NCI-H1436 treated with DMSO at 0.1 percent for 48 hours (cell line): ENCODE measurements at places on chromosomes 5 and 9.
A peak's percentile ranks its signal among the peaks of the same experiment; 100 is the strongest.

DNA sequence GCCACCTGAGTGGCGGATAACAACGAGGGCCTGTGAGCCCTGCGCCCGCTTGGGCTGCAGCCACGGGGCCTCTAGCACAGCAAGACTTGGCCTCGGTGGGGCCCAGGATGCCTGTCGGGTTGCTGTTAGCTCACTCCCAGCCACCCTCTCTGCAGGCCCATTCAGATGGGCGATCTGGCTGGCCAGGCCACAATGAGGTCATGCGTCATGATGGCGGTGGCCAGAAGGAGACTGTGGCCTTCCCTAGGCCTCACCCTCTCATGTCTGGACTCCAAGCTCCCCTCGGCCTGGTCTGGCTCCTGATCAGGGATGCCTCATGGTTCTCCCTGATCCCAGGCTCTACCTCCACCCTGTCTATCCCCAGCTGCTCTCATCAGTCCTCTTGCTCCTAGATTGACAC is 19.0 kb upstream of the TCOF1 start:
- no peak for DNase-seq

DNA sequence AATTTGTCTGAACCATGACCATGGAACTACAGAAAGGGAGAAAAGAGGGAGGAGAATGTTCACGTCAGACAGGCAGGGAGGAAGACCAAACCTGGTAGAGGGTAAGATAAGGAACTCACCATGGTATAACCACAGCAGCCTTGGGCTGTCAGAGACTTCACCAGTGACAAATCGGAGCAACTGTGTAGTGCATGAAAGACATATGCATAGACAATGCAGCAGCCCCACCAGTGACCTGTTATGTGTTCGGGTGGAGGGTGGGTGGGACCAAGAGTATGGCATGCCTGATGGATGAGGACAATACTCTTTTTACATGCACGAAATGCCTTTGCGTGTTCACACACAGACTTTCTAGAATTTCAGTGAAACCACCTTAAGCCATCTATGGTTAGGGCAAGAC is 221.8 kb upstream of the RASEF start:
- DNase-seq: no peak

DNA sequence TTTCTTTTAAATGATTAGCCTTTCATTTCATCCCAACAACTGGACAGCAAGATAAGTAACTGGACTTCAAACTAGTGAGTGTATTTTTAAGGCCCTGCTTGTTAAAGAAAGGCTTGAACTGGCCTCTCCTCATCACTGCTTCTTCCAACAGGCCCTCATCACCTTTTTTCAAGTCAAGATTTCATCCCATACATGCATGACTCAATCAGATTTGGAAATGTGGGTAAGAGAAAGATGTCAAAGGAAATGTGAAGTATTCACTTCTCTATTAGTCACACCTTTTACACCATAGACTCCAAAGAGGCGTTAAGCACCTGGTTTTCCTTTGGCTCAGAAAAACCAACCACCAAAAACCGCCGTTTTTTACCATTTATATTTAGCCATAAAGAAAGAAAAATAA is 4.9 kb downstream of the NR4A3 start:
- DNase-seq: no peak

DNA sequence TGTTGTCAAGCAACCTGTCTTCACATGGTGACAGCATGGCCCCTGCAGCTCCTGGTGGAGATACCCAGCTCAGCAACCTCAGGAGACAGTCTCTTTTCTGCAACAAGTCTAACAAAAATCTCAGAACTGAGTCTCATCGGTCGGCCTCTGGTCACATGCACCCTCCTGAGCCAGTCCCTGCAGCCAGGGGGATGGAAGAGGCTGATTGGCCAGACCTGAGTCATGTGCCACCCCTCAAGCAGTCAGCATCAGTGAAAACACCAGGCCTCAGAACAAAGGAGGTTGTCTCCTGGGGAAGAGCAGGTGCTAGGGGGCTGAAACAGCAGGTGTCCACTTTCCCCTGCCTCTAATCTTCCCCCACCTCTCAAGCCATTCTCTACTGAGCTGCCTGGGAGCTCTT is 54.4 kb downstream of the SMIM23 start:
- DNase-seq: peak; percentile 14

GRCh38 chr5:77066184-77066583 is 20.9 kb downstream of the ZBED3 start:
- no peak for DNase-seq

- DNase-seq: no peak
These were observed 103.3 kb downstream of the SREK1 start for GRCh38 chr5:66247176-66247960.

DNA sequence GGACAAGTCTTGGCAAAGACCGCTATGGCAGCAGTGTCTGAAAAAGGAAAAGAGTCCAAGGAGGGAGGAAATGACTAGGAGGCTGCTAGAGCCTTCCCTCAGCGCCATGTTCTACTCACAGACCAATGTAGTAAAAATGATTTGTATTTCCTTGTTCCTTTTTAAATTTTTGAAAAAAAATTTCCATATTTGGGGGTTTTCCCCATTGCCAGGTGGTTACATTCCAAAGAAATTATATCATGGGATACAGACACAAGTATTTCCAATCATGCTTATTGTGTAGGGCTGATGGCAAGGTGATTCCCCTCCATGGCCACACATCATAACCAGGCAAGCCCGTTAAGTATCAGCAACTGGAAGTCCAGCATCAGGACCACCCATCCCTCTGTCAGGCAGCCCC is 138.2 kb downstream of the PIP5K1B start:
- DNase-seq: no peak

DNA sequence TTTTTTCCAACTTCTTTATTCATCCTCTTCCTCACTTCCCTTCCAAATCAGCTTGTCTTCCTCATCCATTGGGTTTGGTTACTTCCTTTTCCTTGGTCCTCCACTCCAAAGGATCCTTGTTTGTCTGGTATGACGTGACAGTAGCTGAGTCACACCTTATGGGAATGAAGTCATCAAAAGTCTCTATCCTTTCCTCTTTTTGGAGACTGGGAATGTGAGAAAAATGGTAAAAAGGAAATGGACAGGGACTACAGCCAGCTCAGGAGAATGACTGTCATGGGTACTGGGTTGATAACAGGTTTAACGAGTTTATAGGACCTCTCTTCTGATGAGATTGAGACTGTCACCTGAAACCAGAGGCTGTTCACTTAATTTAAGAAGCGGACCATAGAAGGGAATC is 76.2 kb upstream of the MYO10 start:
- no peak for DNase-seq

GRCh38 chr5:66595756-66596635 is at the start of gene MAST4:
Gene MAST4 (plus strand): TSS chr5:66596393. CDS start chr5:66596656, 263 bp downstream.
- peak; percentile 4 for DNase-seq

DNA sequence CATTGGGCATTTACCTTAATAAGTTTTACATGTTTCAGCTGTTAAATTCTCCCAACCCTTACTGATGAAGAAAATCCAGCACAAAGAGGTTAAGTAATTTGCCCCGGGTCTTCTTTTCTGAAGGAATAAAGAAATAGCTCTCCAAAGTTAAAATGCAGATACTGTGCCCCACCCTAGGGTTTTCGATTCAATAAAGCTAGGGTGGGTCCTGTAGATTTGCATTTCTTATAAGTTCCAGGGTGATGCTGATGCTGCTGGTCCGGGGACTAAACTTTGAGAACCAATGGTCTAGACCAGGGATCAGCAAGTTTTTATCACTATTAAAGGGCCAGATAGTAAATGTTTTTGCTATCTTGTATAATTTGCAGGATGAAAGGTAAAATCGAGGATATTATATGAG is 156.7 kb downstream of the ADAMTS12 start:
- DNase-seq: no peak

GRCh38 chr9:126515001-126515872 is 98.5 kb upstream of the LMX1B start:
- no peak for DNase-seq

GRCh38 chr5:43635374-43635773 is 32.4 kb downstream of the NNT start:
- DNase-seq: no peak

GRCh38 chr5:134758176-134758503 is 439 bp upstream of the DDX46 start:
- no peak for DNase-seq

DNA sequence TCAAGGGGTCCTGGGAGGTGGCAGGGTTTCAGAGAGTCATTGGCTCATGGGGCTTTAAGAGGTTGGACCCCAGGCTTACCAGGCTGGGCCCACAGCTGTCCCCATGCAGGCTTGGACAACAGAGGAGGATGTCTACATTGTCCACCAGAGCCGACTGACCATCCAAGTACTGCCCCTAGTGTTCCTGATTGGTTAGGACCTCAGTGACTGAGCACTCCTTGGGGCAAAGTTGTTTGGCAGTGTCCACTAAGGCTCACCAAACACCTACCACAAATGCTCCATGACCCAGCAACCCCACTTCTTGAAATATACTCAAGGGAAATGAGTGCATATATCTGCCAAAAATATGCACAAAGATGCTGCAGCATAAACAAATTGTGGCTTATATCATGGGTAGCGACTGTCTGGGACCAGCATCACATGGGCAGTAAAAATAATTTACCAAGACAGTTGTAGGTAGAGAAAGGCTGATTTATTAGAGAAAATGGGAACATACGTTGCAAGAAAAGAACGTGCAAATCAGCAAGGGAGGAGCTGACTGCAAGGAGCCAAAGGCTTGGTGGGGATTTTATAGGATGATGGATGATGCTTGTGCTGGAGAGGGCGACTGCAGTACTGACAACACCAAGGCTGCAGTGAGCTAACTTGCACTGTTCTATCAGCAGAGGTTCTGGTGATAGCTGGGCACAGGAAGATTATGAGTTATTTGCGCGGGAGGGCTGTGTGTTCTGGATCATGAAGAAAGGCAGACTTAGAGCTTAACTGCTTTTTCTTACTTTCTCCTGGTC is 265.2 kb downstream of the GADD45G start:
- no peak for DNase-seq

GRCh38 chr9:93061260-93061751 is 2.8 kb downstream of the SUSD3 start:
- DNase-seq: no peak

- DNase-seq: no peak
These were observed 42.0 kb downstream of the ARHGEF28 start for GRCh38 chr5:73668017-73668416.

DNA sequence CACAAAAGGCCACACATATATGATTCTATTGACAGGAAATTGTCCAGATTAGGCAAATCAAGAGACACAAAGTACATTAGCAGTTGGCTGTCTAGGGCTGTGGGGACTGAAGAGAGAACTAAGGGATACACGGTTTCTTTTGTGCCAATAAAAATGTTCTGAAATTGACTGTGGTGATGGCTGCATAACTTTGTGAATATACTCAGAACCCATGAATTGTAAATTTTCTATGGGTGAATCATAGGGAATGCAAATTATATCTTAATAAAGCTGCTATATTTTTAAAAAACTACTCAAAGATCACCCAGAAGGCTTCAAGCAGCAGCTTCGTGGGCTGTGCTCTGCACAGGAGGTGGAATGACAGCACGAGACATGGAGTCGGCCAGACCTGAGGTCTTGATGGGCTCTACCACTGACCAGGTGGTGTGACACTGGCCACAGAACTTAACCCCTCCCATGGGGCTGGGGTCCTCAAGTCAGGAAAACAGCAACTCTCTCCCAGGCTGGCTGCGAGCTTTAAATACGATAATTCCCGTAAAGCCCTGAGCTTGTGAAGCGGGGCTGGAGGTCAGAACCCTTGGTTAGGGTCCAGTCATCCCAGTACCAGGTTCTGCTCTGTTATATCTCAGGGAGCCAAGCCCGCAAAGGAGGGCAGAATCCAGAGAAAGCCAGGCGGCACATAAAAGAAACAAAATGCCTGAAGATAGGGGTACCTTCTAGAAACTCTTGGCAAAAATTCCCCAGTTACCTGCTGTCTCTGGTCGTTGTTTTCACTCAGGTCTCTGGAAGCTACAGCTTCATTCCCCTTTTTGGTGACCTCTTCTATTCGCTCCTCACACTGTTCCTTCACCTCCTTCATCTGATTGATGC is 59.1 kb downstream of the GOLM1 start:
- DNase-seq: no peak

GRCh38 chr5:165134155-165134554 is 1628.7 kb downstream of the MAT2B start:
- no peak for DNase-seq

GRCh38 chr9:135051316-135052038 is 36.0 kb upstream of the OLFM1 start:
- DNase-seq: no peak

DNA sequence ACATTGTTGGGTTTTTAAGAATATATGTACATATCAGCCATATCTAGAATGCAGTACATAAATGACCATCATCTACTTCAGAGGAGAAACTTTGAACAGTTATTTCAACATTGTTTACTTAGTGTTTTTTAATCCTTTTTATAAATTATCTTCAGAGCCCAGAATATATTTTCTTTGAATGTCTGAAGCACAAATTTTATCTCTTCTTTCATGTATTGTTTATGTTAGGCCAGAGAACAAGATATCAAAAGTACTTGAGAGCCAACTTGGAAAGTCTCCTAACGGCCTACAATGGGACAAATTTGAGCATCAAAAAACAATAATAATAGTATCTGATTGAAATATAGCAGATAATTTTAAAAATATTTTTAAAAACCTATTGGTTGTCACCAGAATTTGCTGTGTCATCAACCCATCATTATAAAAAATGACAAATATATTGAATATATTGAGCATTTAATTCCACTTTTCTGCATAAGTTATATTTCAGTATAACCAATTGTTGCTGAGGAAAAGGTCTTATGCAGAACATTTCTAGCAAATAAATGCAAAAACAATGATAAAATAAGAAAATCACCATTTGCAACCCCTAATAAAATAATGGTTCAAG is 67.5 kb upstream of the CCNG1 start:
- no peak for DNase-seq

DNA sequence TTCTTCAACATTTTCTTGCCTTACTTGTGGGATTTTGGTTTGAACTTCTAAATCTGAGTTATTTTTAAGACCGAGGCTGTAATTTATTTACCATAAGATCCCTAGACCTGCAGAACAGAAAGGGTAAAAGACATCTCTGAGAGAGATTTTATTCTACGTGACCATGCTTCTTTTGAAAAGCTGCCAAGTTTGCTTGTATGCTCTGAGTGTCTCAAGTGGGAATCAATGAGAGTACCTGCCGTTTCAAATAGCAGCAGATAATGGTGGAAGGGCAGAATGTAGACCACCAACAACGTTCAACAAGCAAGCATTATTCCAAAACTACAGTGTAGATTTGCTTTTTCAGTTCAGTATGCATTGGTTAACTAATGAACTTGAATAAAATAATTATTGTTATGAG is 108.6 kb upstream of the MINAR2 start:
- DNase-seq: no peak

- DNase-seq: no peak
These were observed 16.8 kb downstream of the TNFSF15 start for GRCh38 chr9:114789006-114789405.

DNA sequence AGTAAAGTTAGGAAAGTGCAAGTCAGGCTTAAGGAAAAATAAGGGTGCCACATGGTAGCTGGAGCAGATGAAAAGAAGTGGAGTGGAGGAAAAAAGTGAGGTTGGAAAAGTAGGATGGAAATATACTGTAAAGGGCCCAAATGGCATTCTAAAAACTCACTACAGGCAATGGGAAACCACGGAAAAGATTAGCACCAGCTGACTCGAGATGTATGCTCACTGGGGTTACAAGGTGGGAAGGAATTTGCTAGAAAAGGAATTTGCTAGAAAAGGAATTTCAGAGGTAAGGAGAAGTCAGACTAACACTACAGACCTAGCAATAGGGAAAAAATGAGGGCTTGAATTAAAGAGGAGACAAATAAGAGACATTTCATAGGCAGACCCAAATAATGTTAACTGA is 3.6 kb downstream of the PSMD5 start:
- no peak for DNase-seq

- no peak for DNase-seq
These were observed 63.7 kb downstream of the SLC1A1 start for GRCh38 chr9:4553951-4554381.
